ENCODE measurements at places on chromosomes 7 and 10.

- DNase-seq = no peak
Observed at GRCh38 chr10:22986771-22987542, 59.1 kb downstream of the ARMC3 start.

DNA sequence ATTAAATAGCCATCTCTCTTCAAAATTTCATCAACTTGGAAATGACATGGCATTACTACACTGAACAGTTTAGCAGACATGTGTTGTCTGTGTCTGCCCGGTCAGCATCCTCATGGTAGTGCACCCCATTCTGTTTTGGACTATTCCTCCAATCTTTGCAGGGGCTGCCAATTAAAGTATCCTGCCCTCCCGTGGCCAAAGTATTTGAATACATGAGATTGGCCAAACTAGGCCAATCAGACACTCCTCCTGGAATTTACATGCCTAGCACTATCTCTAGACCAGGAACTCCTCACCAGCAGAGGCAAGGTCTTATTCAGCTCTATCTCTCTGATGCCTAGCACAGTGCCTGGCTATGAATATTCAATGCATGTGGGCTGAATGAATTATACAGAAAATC lies 4.4 kb downstream of the SHTN1 start:
- no peak for DNase-seq

GRCh38 chr7:98168904-98169621 lies 42.2 kb upstream of the BHLHA15 start:
- DNase-seq = no peak

DNA sequence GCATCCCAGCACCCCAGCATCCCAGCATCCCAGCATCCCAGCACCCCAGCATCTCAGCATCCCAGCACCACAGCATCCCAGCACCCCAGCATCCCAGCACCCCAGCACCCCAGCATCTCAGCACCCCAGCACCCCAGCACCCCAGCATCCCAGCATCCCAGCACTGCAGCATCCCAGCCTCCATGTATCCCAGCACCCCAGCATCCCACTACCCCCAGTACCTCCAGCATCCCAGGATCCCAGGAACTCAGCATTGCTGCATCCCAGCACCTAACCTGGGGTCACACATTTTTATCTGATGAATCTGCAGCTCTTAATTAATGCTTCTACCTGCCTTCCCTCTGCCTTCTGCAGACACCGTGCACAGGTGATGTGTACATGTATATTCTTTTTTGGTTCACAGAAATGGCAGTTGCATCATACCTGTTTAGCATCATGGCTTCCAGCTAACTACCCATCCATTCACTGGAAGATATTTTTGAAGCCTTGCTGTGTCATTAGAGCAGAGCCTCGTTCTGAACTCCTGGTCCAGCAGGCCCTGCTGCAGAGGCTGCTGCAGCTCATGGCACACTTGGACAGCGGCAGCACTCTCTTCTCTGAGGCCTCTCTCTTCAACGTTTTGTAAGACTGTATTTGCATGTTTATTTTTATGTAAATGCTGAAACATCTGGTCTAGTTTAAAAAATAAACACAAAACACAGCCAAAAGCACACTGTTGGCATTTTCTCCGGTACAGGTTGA lies 4.6 kb upstream of the CFAP46 start:
- no peak for DNase-seq

GRCh38 chr10:119724593-119725516 lies 995 bp upstream of the INPP5F start:
- no peak for DNase-seq

GRCh38 chr7:50960621-50961310 lies 178.1 kb upstream of the GRB10 start:
- no peak for DNase-seq

- no peak for DNase-seq
Observed at GRCh38 chr10:79295563-79295962, 51.7 kb upstream of the PPIF start.

- DNase-seq = no peak
Observed at GRCh38 chr7:153902862-153903261, 149.3 kb upstream of the DPP6 start.

GRCh38 chr7:72244826-72245398 lies 167.2 kb downstream of the CALN1 start:
- no peak for DNase-seq

DNA sequence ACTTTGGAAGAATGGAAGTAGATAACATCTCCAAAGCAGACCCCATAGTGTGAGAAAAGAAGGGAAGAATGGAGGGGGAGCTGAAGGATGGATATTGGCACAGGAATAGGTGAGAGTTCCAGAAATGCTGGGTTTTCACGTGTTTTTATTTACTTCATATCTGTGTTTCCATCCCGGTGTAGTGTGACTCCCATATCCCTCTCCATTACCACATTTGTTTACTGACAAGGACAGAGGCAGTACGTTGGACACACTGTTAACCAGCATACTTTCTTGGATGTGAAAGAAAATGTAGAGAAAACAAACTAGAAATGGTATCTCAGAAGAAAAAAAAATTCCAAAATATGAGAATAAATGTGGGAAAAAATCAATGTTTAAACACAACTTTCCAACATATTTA lies 124.4 kb upstream of the PFKP start:
- no peak for DNase-seq

DNA sequence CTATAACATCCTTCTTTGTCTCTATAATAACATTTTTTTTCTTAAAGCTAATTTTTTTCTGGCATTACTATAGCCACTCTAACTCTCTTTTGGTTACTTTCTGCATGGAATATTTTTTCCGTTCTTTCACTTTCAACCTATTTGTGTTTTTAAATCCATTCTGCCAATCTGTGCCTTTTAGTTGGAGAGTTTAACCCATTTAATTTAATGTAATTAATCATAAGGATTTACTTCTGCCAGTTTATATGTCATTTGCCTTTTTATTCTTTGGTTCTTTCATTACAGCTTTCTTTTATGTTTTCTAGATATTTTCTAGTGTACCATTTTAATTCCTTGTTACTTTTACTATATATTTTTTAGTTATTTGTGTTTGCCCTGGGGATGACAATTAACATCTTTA lies 78.6 kb downstream of the TMEM270 start:
- DNase-seq = no peak

DNA sequence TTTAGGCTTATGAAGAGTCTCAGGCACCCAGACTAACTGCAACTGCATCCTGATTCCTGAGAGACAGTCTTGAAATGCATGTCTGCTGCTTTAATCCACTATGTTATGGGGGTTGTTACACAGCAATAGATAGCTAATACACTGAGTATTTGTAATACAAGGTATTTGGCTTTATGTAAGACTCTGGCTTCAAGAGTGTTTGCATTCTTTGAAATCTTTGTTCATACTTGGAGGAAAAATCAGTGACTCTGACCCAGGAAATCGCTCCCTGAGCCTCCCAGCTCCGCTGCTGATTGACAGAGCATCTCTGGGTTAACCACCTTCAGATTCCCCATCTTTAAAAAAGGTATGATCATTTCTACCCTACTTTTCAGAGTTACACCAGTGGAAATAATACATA lies 133.9 kb downstream of the MTPAP start:
- DNase-seq = no peak

DNA sequence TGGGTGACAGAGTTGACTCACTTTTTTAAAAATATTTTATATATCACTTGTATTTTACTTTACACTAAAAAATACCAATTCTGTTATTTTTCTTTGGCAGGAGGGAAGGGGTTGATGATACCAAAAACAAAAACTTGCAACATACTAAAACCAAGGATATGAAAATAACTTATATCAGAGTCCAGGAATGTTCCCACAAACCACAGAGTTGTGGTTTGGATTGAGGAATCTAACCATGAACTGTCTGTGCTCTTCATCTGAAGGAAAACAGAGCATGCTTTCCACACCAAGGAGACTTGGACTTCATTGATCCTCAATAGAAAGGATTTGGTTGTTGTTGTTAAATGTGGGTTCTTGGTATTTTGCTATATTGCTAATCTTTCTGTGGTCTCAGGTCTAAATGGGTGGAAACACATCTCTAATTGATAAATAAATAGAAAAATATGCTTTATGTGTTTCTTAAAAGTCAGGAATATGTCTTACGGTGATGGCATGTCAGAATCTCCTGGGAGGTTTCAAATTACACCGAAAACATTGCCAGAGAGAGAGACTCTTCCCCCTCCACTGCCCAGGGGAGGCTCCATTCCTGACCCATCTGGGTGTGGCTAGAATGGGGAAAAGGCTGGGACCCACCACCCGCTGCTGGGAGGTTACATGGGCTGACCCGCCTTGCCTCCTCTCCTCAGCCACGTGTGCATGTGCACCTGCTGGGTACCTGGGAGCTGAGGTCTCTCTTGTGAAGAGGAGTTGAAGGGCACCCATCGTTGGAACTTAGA lies 46.9 kb upstream of the STK17A start:
- no peak for DNase-seq

- DNase-seq = no peak
Observed at GRCh38 chr7:131586759-131587158, 30.3 kb upstream of the PODXL start.

- no peak for DNase-seq
Observed at GRCh38 chr7:13293264-13294002, 606.0 kb downstream of the ARL4A start.

GRCh38 chr10:92173996-92174395 lies 116.9 kb downstream of the CPEB3 start:
- no peak for DNase-seq

DNA sequence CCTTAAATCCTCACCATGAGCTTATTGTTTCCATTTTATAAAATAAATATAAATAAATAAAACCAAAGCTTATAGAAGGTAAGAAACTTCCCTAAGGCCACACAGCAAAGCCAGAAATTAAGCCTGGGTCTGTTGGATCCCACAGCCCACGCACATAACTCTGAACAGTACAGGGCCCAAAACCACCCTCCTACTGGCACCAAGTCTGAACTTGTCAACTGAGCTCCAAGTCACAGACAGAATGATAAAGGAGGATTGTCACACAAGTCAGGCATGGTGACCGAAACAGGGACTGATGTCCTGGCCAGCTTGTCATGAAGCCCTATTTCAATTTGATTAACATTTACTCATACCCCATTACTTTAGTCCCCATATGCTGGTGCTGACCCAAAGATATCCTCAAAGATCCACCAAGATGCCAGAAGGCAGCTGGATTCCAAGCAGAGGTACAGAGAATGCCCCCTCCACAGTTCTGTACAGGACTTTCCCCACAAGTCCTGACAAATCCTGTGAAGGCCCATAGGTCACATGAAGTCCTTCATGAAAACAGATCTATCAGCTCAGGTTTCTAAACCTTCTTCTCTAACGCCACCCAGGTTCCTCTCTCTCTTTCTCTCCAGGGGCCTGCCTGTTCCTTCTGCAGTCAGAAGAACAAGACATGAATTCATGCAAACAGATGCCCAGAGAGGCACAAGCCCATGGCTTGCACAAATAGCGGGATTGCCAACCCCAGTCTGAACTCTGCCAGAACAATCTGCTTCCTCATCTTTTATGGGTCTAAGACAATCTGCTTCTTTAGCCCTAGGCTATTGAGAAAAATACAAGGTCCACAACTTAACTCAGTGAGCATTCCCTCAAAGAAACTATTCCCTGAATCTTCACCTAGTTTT lies 60.9 kb downstream of the GLI3 start:
- no peak for DNase-seq

GRCh38 chr10:61130366-61130765 lies 186.4 kb upstream of the RHOBTB1 start:
- DNase-seq = no peak

Measured in activated CD4-positive, alpha-beta T cell treated with anti-CD3 and anti-CD28 coated beads for 4 hours (primary cell).